Progenitor cell of endocrine pancreas (in vitro differentiated cells): ENCODE measurements at places on chromosomes 3 and 15.
A peak's percentile ranks its signal among the peaks of the same experiment; 100 is the strongest.

- no peak for DNase-seq
Observed at GRCh38 chr3:105040026-105040622, 326.6 kb upstream of the ALCAM start.

DNA sequence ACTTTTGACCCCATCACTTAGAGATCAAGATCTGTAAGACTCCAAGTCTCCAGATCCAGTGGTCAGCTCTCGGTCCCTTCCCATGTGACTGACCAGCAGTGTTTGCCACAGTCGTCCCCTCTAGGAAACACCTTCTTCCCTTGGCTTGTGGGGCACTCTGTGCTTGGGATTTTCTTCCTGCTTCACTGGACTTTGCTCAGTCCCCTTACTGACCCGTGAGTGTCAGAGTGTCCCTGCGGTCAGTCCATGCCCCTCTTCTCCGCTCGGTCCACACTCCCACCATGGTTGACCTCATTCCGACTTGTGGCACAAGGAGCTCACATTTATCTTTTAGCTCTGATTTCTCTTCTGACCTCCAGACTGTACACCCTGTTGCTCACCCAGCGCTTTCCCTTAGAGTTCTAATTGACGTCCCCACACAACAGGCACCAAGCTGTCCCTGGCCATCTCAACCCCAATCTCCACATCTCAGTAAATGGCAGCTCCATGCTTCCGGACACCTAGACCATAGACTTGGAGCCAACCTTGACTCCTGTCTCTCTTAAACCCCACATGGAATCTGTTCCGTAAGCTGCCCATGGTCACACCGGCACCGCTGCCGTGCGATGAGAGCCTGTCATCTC, 67.9 kb downstream of the APBA2 start:
- DNase-seq = no peak

- DNase-seq = no peak
Observed at GRCh38 chr3:119318876-119319275, 24.7 kb downstream of the ARHGAP31 start.

DNA sequence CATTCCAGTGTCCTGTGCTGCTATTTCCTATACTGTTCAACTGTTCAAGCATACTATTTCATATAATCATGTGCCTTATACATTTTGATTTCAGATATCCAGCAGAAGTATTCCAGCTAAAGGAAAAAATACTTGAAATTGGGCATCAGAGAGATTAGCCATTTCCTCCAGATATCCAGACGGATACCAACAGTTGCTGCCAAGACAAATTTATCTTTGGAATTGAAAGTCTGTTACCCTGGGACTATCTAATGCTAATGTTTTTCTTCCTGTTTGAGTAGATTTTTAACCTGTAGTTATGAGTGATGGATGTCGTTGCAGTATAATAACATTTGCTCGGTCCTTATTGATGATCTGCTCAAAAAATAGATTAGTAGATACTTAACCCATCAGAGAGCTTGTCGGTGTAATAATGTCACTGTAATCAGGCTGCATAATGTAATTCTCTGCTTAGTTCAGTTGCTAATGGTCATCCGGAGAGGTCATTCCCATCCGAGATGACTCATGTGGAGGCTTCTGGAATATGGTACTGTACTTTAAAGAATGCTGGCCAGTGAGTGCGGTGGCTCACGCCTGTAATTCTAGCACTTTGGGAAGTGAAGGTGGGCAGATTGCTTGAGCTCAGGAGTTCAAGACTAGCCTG, 51.5 kb downstream of the TIMP4 start:
- DNase-seq = no peak

DNA sequence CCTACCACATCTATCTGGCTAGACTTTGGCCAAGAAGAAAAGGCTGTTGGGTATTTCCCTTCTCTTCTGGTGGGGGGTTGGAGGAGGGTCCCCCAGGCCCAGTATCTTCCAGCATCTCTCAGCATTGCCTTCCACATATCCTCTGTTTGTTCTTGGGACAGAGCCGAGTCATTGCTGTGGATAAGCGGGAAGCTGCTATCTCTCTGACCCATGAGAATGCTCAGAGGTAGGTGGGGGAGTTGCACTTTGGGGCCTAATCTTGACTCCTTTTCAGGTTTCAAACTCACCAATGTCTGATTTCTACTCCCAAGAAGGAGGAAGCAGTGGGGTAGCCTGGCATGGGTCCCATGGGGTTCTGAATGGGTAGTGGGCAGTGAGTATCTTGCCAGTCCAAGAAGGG, 8.0 kb downstream of the HEMK1 start:
- DNase-seq = no peak

DNA sequence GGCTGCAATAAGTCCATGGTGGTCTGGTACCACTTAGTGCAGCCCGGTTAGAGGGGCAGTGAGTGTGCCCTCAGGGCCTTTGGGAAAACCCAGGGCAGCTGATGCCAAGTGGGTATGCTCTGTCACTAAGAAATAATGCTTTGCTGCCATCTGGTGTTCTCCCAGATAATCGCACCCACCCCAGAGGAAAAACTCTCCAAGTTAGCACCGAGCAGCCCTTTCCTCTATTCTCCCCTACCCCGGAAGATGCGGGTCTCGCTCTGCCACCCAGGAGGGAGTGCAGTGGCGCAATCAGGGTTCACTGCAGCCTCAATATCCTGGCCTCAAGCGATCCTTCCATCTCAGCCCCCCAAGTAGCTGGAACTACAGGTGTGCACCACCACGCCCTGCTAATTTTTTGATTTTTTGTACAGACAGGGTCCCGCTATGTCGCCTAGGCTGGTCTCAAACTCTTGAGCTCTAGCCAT, 21.3 kb upstream of the DAPK2 start:
- peak; percentile 68 for DNase-seq

DNA sequence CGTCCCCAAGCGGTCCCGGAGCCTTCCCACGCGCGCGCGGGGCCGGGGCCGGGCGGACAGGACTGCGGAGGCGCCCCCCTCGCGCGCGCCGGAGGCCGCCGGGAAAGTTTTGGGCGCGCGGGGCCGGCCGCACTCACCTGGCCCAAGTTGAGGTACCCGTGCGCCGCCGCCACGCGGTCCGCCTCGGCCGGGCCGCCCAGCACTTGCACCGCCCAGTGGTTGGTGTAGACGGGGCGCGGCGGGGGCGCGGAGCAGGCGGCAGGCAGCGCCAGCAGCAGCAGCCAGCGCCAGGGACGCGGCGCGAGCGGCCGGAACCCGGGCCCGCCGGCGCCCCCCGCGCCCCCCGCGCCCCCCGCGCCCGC, 289 bp downstream of the PCSK6 start:
- no peak for DNase-seq

- DNase-seq = no peak
Observed at GRCh38 chr15:71275566-71276335, 160.5 kb downstream of the THSD4 start.

GRCh38 chr15:92451225-92451825, 57.6 kb downstream of the ST8SIA2 start:
- DNase-seq = no peak

DNA sequence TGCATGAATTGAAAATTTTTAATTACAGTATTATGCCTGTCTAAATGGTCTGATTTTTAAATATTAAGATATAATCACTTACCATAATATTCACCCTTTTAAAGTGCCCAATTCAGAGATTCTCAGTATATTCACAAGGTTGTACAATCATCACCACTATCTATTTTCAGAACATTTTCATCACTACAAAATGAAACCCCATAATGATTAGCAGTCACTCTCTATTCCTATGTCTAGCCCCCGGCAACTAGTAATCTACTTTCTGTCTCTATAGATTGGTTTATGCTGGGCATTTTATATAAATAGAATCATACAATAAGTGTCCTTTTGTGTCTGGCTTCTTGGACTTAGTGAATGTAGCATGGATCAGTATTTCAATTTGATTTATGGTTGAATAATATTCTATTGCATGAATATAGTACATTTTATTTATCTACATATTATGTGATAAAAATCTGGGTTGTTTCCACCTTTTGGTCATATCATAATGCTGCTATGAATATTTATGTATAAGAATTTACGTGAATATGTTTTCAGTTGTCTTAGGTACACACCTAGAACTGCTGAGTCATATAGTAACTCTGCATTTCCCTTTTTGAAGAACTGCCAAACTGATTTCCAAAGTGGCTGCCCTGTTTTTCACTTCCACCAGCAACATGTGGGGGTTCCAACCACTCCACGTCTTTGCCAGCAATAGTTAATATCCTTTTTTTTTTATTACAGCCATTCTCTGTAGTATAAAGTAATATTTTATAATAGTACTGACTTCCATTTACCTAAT, 485.7 kb upstream of the ZNF385D start:
- DNase-seq = no peak

DNA sequence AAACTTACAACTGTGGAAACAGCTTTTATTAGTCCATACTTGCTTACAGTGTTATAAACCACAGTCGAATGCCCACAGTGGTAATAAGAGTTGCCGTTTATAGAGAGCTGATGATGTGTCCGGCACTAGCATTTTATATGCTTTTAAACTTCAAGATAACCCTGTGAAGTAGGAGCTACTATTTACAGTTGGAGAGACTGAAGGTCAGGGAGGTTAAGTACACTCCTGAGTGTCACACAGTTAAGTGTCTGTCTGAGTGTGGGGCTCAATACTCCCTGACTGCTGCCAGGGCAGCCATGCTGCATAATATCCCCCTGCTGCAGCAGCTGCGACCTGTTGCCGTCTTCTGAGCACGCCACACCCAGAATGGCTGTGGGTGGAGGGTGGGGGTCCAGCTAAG, 89.9 kb upstream of the TNFAIP8L3 start:
- DNase-seq = no peak

GRCh38 chr3:28008235-28008634, 233.2 kb upstream of the CMC1 start:
- DNase-seq = no peak
